ENCODE measurements at places on chromosomes 13 and 19.

GRCh38 chr13:97629601-97630272, 195.8 kb downstream of the RAP2A start:
- no peak for DNase-seq

- no peak for DNase-seq
These were observed 29.6 kb downstream of the IRS2 start for GRCh38 chr13:109756778-109757177.

GRCh38 chr19:418761-419671, 10.1 kb upstream of the C2CD4C start:
- DNase-seq: no peak

DNA sequence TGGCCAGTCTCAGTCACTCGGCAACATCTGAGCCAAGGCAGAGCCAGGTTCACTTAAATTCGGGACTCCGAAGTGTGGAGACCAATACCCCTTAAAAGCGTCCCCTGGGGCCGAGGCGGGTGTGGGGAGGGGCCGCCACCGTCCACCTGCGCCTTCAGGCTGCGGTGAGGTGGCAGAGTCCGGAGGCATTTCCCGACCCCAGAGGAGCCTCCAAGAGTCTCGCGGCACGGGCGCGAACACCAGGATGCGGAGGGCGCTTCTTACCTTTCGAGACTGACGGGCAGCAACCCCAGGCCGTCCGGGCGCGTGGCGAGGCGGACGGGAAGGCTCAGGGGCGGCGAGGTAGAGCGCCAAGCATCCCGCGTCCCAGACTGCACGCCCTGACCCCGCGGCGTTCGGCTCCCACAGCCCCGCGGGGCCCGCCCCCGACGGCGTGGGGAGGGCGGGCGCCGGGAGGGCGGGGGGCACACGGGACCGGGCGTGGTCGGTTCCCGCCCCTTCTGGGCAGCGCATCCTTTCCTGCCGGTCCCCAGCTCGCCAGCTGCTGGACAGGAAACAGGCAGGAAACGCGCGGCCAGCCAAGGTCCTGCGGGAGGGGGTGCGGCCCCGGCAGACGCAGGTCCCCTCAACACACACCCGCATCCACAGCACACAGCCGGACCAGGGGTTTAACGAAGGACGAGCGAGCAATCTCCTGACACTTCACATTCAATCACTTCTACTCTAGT, at the start of gene THSD1:
THSD1 (minus strand) TSS at position 406 of the 728 bp plus-strand sequence. CDS start 3,572 bp downstream, outside the sequence.
- no peak for DNase-seq

GRCh38 chr13:113937073-113937472, 36.8 kb downstream of the C13orf46 start:
- DNase-seq: no peak

- DNase-seq: peak; percentile 24
These were observed 6.0 kb upstream of the WDR88 start for GRCh38 chr19:33125929-33126388.

GRCh38 chr19:6098574-6098973, 11.7 kb downstream of the RFX2 start:
- no peak for DNase-seq

GRCh38 chr19:47122359-47123335, 8.0 kb upstream of the SAE1 start:
- no peak for DNase-seq

- DNase-seq: no peak
These were observed 13.6 kb downstream of the DLEU7 start for GRCh38 chr13:50829896-50830295.

GRCh38 chr13:87754097-87754496, 82.9 kb downstream of the SLITRK5 start:
- DNase-seq: no peak

GRCh38 chr19:18915639-18916038, 3.5 kb downstream of the COPE start:
- no peak for DNase-seq

DNA sequence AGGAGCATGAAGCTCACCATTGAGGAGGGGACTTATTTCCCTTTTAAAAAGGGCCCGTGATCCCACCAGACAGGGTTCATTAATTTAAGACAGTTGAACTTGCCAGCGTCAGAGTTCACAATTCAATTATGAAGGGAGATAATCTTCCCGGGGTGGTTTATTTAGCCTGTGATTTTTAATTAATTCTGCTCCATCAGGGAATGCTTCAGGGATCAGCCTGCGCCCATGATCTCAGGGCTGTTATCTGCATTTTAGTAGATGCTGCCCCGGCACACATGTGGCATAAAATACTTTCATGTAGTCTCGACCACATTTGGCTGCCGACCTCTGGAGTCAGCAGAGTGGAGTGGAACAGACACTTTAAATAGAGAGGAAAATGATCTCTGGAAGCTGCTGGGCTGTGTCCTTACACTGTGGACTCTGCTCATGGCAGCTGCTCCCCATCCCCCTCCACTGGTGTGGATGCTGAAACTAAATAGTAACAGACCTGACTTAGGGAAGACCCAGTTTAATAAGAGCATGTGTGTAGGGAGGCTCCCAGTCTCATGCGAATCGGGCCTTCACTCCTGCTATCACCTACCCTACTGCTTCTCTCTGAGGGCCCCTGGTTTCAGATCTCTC, 256.9 kb downstream of the TEX29 start:
- DNase-seq: no peak

DNA sequence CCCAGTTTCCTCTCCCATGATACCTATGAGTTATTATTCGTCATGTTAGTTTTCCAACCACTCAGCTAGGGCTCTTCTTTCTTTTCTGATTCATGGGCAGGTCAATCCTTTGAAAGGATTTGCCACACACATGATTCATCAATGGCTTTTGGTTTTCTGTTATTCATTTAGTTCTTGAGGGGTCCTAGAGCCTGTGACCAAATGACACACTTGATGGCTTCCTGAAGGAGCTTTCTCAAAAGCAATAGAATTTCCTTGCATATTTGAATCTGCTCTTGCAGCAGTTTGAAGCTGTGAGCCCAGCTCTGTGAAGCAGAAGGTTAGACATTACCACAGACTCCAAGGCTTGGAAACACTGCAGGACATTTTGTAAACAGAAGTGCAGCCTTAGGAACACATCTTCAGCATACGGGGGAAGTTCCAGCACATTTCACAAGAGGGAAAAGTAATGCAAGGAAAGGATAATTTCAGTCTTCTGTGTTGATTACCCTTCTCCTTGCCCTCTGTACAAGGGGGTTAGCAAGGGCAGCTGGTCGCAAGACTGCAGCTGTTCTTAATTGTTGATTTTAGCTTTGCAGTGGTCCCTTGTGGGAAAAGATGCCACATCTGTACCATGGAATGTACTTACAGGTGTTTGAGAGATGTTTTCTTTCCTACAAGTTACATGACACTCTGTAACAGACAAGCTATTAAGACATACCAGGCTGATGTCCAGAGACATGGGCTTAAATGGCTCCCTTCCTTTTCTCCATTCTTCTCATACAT, 338.6 kb downstream of the KCNRG start:
- no peak for DNase-seq

DNA sequence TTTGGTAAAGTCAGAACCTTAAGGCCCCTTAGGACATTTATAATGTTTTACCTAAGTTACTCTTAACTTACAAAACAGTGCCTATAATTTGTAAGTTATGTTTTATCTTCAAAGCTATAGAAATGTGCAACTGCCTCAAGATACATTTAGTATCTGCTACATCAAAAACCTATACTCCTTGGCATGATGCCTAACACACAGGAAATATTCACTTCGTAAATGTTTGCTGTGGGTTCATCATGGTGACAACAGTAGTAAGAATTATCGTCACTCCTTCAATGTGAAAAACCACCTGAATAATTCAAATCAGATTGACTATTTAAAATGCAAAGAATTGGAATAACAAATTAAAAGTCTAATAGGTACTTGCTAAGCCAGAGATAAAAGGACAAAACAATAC, 184.1 kb downstream of the DIAPH3 start:
- no peak for DNase-seq

DNA sequence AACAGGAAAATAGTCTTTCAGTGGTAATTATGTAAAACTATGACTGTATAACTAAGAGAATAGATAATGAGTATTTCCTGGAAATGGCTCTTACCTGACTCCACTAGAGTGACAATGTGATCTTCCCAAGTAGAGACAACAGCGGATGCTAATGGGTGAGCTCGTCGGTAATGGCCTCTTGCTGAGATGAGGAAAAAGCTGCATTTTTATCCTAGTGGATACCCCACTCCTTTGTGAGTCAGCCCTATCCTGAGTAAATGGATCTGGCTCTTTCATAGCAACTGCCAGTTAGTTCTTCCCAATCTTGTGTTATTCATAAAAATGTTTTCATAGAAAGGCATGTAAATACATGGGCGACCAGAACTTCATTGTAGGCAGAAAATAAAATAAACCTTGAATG, 299.5 kb downstream of the NALCN start:
- DNase-seq: no peak

DNA sequence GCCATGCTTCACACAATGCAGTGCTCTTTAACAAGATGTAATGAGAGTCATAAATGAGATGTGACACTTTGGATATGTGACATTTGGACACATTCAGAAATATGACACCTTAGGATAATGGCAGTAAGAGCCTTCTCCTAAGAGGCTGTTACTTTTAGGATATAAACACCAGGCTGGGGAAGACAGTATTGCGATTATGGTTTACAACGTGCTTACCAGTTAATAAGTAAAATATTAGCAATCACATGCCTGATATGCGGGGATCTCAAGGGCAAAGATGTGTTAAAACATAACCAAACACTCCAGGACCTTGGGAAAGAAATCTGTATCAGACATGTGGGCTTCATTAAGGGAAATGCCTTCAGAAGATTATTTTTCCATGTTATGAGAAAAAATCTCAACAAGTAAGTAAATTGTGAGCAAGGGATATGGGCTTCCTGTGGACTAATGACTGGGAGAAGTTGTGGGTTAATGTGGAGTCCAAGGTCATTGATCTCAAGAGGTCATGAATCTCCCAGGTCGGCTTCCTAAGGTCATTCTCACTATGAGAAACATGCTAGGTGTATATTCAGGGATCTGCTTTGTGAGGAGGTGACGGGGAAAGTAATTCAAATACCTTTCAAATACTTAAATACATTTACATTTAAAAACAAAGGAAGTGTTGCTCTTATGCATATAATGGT, 105.3 kb downstream of the STARD13 start:
- DNase-seq: no peak

GRCh38 chr13:110506859-110507566, 54.5 kb downstream of the RAB20 start:
- no peak for DNase-seq

- DNase-seq: no peak
These were observed 9.4 kb downstream of the C19orf12 start for GRCh38 chr19:29705706-29706105.

GRCh38 chr13:76654263-76654662, 231.9 kb downstream of the KCTD12 start:
- no peak for DNase-seq

DNA sequence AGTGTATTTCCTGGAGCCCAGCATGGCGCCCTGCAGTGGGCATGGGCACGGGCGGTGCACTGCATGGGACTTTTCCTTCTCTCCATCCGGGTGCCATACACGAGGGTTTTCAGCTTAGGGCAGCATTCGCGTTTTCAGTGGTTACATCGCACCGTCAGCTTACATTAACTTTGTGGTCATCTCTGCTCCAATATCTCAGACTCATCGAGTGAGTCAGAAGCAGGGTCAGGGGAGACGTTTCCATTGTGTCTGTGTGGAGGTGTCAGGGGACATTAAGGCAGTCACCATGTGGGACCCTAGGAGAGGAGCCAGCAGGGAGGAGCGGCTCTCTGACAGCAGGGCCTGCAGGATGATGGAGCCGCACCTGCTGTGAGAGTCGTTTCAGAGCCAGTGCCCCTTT, 541.0 kb downstream of the FGF9 start:
- DNase-seq: no peak

DNA sequence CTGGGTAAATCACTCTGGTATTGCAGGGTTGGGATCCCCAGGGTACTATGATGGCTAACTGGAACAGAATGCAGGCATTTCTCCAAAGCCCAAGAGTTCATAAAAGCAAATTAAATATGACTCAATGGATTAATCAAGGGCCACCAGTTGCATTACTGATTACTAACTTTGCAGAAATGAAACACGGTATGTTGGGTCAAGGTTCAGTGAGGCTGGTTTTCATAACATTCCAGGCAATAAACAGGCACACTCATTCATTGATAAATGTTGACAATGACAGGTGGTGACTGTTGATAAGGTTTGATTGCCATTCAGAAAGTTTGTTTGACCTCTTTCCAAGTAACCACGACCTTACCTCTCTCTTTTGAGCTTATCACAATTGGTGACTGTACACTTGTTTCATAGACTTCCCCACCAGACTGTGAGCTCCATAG, 506 bp upstream of the AP1M1 start:
- no peak for DNase-seq

DNA sequence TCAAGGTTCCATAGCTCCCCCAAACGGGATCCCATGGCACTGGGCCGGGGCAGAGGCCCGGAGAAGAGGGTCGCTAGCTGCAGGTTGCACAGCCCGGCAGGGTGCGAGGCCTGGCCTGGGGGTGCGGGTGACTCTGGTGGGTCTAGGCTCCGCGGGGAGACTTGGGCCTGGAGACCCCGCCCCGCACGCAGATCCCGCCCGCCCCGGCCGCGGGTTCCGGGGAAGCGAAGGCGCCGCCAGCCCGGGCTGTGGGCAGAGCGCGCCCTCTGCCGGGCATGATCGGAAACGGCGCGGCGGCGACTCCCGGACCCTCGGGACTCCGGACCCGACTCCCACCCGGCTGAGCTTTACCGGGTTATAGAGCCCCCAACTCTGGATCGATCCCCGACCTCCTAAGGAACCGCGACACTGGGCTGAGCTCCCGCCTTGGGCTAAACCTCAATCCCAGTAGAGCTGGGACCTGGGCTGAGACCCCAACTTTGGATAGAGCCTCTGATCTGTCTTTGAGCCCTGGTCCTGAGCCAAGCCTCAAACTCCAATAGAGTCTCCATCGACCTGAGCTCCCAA, 3.1 kb upstream of the TNFAIP8L1 start:
- peak; percentile 61 for DNase-seq

DNA sequence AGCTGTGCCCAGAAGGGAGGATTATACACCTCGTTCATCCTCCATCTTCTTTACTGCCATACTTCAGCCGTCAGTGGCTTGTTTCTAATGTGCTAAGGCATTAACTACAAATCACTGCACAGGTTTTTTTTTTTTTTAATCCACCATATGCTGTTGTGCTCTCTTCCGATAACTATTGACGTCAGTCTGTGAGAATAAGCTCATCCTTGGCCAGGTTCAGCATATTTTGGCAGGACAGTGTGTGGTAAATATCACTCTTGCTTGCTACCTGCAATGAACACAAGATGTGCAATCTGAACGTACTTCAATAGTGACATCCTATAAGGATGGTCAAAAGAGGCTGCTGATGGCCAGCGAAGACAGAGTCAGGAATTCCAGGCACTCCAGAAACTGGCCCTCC, 2030.7 kb upstream of the PCDH20 start:
- no peak for DNase-seq

GRCh38 chr19:34254698-34255432, 511 bp downstream of the GARRE1 start:
- no peak for DNase-seq

Measured in activated CD4-positive, alpha-beta T cell treated with anti-CD3 and anti-CD28 coated beads for 1 hour (primary cell).